ENCODE measurements at places on chromosomes 1 and 21.

- DNase-seq, result no peak
Measured at GRCh38 chr1:207847116-207847515, 63.8 kb downstream of the CD34 start.

DNA sequence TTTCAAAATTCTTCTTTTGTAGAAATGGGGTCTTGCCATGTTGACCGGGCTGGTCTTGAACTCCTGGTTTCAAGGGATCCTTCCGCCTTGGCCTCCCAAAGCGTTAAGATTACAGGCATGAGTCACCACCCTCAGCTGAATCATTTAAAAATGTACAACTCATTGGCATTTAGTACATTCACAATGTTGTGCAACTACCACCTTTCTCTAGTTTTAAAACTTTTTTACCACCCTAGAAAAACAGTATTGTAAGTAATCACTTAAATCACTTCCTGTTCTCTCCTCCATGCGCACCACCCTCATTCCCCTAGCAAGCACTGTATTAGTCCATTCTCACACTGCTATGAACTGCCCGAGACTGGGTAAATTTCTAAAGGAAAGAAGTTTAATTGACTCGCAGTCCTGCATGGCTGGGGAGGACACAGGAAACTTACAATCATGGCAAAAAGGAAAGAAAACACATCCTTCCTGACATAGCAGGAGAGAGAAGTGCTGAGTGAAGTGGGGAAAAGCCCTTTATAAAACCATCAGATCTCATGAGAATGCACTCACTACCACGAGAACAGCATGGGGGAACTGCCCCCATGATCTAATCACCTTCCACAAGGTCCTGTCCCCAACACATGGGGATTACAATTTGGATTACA is 14.4 kb upstream of the THEM5 start:
- DNase-seq, result no peak

GRCh38 chr1:211336161-211336560 is 9.5 kb downstream of the TRAF5 start:
- DNase-seq, result no peak

DNA sequence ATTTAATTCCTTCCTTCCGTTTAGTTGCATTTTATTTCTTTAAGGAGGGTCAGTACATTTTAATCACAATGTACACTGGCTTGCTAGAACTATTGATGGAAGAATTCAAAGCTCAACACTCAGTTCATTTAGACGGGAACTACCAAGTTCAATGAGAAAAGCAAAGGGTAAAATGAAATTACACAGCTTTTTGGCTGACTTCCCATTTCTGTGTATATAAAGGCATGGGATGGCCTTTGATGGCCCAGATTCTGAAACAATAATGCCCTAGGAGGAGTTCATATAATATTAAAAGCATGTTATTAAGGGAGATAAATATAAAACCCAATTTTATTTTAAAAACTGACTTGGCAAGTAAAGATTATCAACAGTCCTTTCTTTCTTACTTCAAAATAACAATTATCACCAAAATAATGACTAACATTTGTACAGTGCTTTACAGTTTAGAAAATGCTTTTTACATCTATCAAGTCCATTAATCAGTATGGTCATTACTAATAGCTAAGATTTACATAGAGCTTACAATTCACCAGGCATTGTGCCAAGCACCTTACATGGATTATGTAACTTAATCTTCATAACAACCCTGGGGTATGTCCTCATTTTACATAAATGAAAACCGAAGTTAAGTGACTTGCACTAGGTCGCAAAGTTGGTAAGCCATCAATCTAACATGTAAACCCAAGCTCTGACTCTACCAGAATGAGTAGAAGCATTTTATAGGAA is 402.4 kb downstream of the OMA1 start:
- DNase-seq, result no peak

- no peak for DNase-seq
Measured at GRCh38 chr1:22104865-22105437, 37.9 kb downstream of the WNT4 start.

- DNase-seq, result no peak
Measured at GRCh38 chr1:177309880-177310279, 139.1 kb downstream of the BRINP2 start.

GRCh38 chr1:54815086-54815876 is 14.2 kb upstream of the TTC22 start:
- no peak for DNase-seq

DNA sequence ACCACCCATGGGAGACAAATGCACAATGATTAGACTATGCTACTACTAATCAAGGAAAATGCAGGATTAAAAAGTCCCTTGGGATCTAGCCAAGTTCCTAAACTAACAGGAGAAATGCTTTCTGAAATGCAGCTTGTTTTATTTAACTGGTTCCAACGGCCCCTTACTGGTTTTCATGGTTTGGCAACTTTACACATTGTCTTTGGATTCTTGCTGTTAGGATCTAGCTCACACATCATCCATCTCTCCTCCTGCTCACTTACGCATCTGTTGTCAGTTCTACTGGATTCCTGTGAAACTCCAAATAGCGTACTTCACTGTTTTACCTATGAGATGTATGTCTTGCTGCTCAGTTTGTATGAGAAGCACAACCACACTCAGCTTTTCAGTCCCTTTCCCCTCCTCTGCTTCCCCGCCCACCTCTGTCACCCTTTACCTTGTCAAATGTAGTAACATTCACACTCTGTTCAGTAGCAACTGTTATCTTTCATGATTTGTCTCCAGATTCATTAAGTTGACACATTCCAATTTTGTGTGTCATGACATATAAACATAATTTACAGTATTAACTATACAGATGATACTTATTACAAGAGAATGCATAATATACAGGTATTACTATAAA is 130.1 kb downstream of the SIM2 start:
- no peak for DNase-seq

DNA sequence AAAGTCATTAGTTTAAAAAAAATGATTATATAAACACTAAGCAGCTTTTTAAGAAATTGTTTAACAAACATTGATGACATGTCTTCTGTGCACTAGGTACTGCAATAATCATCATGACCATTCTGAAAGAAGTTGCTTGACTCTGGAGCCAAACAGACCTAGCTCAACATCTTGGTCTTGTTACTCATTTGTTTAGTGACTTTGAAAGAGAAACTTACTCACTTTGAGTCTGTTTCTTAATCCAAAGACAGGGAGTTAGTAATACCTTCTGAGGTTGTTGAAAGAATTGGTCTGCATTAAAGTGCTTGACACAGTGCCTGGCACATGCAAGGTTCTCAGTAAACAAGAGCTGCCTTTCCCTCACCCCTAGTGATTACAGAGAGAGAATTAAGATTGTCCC is 84.4 kb downstream of the SGIP1 start:
- no peak for DNase-seq

DNA sequence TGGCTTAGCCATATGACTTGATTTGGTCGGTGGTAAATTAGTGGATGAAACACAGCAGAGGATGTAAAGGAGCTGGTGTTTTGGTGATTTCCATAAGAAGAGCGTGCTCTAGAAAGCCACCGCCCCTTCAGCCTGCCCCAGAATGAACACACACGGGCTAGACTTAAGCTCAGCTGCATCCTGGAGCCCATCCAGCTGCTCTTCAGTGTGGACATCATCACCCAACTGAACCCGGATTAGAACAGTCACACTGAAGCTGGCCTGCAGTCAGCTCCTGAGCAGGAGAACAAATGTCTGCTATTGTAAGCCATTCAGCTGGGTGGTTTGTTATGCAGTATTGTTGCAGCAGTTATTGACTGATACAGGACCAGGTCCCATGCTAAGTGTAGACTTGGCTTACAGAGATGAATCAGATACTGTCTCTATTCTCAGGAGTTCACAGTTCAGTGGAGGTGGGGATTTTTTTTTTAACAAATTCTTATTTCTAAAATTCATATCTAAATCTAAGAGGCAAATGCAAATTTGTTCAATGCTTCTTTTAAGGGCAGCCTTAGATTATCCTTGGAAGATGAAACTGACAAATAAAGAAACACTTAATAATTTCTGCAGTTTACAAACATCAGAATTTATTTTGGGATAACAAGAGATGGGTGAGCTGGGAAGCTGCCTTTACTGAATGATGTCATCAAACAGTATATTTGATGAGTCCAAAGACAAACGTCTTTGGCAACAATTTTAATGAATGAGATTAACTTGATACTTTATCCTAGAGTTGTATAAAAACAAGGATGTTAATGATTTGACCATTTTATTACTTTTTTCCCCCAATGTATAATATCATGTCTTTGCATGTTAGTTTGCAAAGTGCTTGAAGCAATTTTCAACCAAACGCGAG is 251.2 kb downstream of the TRABD2B start:
- no peak for DNase-seq

All from stimulated activated CD4-positive, alpha-beta T cell treated with anti-CD3 and anti-CD28 coated beads, Interleukin-12 subunit alpha, Interleukin-12 subunit beta, amount 100 ng/mL, for 24 hours (primary cell).